ENCODE measurements at places on chromosomes 4 and X.
A peak's percentile ranks its signal among the peaks of the same experiment; 100 is the strongest.

DNA sequence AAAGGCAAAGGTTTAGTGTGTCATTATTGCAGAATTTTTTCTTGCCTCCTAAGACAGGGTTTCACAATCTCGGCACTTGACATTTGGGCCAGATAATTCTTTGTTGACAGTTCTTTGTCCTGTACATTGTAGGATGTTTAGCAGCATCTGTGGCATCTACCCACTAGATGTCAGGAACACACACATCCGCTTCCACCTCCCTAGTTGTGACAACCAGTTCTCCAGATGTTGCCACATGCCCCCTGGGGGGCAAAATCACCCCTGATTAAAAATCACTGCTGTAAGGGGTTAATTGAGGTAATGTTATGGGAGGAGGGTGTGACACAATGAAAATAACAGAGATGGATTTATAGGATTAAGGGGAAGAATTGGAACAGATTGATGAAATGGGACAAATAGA is 75.3 kb downstream of the HMGB2 start:
- no peak for DNase-seq

DNA sequence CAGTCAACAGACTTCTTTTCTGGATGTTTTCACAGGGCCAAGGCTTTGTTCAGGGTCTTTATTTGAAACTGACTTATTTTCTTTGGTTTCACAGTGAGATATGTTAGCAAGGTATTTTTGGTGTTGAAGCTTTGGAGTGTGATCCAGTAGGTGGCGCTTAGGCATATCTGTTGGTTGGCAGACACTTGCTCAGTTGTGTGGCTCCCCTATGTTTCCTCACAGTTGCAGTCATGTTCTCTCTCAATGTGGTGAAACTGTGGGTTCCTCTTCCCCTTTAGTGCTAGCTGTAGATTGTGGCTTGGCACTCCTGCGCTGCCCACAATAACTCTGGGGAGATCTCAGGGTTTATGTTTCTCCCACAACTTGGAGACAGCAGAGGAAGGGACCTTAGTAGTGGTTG is 460.8 kb downstream of the SLITRK2 start:
- DNase-seq: no peak

GRCh38 chr4:39375478-39375877 is 9.3 kb upstream of the RFC1 start:
- no peak for DNase-seq

DNA sequence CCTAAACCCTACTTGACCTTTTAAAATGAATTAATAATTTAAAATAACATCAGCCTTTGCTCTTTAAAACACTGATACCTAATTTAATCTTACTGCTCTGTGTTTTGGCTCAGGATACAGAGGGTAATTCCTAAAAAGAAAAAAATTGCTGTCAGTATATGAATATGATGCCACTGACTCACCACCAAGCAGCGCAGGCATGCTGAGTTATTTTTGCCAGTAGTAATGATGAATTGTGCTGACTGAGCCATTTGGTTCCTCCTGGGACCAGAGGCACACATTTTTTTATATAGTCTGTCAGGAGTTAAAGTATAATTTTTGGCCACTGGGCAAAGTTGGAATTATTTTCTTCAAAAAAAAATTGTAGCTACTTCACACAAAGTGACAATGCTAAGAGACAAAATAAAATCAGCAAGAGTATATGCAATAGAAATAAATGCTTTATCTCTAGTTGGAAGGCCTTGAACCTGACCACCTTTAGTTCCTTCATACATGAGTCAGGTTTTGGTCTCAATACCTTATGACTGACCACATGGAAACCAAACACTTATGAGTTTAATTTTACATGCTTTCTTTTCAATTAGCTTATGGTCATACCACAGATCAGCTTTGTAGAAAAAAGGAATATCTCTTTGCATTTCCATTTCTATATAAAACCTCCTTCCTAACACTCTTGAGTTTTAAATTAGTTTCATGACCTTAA is 115.1 kb downstream of the PPP3CA start:
- no peak for DNase-seq

DNA sequence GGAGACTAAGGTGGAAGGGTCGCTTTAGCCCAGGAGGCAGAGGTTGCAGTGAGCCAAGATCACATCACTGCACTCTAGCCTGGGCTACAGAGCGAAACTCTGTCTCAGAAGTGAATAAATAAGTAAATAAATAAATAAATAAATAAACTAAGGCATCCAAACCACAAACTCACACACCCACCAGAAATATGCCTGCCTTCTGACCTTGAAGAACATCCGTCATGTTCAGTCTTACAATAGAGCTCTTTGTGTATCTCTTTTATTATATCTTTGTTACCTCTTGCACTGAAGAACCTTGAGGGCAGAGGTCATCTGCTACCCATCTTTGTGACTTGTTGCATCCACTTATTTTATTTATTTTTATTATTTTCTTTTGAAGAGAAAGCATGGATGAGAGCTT is 71.6 kb downstream of the PRRG1 start:
- DNase-seq: no peak

DNA sequence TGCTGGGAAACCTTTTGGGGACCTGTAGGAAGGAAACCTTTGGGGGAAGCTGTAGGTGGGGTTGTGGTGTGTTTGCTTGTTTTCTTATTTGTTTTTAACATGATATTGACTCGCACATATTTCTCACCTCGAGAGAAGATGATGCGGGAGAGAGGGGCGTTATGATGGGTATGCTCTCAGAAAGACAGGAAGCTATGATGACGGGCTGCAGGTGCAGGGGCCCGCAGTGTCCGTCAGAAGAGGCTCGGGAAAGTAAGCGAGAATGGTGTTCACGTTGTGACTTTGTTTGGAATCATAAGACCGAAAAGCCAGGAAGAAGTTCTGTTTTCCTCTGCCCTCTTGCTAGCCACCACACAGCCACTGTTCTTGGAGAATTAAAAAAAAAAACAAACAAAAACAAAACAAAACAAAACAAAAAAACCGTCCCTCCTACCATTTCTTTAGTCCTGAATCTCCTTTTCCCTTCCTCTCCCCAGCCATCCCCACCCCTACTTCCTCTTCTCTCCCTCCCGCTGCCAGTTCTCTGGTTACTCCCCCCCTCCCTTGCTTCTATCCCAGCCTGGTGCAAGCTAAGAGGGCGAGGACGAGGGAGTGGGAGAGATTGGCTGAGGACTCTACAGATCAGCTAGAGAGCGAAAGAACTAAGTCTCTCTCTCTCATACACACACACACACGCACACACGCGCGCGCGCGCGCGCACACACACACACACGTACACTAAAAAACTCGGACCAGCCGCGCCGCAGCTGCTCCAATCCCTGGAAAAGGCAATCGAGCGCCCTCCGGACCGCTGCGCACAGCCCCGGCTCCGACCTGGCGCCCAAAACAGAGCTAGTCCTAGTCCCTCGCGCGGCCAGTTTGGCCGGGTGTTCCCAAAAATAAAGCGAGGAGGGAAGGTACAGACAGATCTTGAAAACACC is at the start of gene BMP3:
BMP3 (plus strand) TSS at position 648 of the 920 bp plus-strand sequence. CDS start 577 bp downstream, outside the sequence.
- DNase-seq: no peak

- DNase-seq: no peak
Measured at GRCh38 chrX:24805201-24805600, 111.5 kb downstream of the POLA1 start.

DNA sequence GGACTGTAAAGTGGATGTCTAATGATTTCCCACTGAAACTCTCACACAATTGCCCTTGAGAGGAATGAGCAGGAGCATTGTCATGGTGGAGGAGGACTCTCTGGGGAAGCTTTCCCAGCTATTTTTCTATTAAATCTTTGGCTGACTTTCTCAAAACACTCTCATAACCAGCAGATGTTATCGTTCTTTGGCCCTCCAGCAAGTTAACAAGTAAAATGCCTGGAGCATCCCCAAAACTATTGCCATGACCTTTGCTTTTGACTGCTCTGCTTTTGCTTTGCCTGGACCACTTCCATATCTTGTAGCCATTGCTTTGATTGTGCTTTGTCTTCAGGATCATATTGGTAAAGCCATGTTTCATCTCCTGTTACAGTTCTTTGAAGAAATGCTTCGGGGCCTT is 120.2 kb upstream of the PDE5A start:
- no peak for DNase-seq

GRCh38 chrX:39445336-39445735 is 644.1 kb downstream of the MID1IP1 start:
- peak; percentile 48 for DNase-seq

GRCh38 chrX:39729981-39730661 is 367.6 kb downstream of the BCOR start:
- no peak for DNase-seq

DNA sequence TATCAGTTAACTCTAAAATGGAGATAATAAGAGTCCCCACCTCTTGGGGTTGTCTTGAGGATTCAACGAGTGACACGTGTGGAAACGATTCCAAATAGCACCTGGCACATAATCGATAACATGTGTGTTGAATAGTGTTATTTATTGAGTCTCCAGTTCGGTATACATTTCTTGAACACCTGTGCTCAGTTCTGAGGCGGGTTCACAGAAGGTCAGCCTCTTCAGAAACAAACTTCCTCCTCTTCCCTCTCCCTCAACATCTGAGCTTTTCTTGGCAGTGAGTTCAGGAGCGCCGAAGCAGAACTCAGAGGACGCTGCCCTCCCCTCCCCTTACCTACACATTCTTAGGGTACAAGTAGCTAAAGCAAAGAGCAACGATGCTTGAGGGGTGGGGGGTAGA is 934 bp downstream of the PDHA1 start:
- no peak for DNase-seq

DNA sequence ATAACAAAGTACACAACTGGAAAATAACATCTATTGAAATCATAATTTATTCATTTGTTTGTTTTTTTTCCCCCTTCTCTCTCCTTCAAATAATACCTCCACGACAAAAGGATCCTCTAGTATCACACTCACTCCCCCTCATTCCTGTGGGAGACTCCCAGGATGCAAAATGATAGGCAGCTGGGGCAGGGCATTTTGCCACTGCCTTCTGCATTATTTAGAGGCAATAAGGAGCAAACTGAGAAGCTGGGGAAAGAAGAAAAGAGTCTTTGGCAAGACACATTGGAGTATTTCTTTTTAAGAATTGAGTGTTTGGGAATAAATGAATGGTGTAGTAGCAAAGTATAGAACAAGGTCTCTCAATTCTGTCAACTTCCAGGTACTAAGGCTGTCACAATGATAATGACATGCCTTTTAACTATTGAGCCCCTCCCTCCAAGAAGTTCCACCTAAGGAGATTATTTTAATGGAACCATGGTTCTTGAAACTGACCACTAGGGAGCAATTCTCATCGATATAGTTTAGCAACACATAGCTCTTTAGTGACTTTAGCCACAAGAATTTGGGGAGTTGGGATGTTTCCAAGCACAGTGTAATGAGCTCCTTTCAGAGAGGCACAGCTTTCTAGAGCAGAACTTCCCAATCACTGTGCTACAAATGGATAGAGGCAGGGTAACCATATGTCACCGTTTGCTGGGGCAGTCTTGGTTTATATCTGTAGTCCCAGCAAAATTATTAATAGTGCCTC is 303.3 kb downstream of the FRMPD4 start:
- DNase-seq: no peak

GRCh38 chr4:47519239-47519883 is 34.3 kb downstream of the ATP10D start:
- no peak for DNase-seq

- DNase-seq: no peak
Measured at GRCh38 chr4:168648929-168649328, 152.1 kb downstream of the PALLD start.

DNA sequence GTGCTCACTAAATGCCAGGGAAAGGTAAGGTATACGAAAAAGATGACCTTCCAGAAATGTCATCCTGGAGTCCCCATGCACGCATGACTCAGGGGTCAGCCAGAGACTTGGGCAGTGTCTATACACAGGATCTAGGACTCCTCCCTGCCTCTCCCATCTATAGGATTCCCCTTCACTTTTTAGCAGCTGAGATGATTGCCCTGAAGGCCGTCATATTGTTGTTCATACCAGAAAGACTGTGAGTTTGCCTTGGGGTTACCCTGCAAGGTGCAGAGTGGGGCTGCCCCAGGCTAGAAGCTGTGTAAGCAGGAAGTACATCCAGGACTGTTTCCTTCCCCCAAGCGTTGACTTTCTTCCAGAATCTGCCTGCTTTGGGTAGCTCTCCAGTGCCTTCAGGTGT is 55.1 kb upstream of the MAMLD1 start:
- no peak for DNase-seq

DNA sequence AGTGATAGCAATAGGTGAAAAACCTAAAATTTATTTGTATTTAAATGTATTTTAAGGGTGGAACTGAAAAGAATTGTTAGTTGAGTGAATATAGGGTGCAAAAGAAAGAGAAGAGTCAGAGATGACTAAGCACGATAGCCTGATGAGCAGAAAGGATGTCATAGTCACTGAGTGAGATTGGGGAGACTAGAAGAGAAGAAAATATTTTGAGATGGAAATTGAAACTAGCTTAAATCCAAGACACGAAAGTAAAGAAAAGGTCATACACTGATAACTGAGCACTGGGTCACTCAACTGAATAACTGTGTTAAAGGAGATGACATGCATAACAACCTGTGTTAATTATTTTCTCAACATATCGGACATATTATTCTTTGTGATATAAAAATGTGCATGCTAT is 55.5 kb downstream of the SPANXN4 start:
- no peak for DNase-seq

DNA sequence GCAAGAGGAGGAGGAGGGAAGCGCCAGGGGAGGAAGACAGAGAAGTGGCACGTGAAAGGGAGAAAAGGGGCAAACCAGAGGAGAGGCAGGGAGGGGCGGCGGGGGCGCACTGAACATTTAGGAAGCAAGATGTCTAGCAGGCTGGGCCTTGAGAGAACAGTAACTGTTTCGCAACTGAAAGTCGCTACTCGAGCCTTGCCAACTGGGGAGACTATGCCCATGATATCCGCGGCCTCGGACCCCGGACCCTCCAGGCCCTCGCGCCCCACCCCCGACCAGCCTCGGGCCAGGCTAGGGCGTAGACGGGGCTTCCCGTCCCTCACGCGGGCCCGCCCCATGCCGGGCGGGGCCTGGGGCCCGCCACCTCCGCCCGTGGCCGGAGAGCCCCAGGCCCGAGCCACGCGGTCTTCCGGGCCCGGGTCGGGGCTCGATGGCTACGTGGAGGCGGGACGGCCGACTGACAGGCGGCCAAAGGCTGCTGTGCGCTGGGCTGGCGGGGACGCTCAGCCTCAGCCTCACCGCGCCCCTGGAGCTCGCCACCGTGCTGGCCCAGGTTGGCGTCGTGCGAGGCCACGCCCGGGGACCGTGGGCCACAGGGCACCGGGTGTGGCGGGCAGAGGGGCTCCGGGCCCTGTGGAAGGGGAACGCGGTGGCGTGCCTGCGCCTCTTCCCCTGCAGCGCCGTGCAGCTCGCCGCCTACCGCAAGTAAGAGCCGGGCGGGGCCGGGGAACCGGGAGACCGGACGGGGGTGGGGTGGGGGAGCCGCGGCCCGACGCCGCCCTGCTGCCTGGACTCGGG is at the start of gene SLC25A43:
SLC25A43 (plus strand) TSS at position 363 of the 798 bp plus-strand sequence; CDS start at position 431, 68 bp downstream.
- DNase-seq: peak; percentile 8
